ENCODE measurements at places on chromosomes 13 and 19.

DNA sequence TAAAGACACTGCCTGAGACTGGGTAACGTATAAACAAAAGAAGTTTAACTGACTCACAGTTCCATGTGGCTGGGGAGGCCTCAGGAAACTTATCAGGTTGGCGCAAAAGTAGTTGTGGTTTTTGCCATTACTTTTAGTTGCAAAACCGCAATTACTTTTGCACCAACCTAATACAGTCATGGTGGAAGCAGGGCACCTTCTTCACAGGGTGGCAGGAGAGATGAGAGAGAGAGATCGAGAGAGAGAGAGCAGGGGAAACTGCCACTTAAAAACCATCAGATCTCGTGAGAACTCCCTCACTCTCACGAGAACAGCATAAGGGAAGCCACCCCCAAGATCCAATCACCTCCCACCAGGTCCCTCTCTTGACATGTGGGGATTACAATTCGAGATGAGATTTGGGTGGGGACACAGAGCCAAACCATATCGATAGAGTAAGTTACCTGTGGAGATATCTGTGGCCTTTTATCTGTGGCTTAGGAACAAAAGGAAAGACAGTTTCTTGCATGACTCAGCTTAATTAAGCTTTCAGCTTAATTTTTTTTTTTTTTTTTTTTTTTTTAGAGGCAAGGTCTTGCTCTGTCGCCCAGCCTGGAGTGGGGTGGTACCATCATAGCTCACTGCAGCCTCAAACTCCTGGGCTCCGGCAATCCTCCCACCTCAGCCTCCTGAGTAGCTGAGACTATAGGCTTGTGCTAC, 7.6 kb upstream of the CABP5 start:
- DNase-seq = no peak

DNA sequence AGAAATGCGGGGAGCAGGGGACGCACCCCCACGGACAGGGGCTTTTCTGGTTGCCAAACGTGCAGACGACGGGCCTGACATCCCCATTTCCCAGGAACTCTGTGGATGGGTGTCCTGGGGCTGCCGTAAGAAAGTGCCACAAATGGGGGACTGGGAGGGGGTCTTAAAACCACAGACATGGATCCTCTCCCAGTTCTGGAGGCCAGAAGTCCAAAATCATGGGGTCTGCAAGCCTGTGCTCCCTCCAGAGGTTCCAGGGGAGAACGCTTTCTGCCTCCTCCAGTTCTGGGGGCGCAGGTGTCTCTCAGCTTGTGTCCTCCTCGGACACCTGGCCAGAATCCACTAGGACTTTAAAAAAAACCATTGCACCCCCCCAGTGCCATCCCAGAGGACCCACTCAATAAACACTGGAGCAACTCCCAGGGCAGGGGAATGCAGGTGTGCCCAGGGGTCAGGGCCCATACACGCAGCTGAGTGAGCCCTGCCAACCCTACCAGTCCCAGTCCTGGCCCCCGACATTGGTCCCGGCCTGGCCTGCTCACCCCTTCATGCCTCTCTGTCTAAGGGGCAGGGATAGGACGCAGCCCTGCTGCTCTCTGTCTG, 103.9 kb downstream of the GADD45B start:
- DNase-seq = no peak

- DNase-seq = no peak
These were observed 69.3 kb downstream of the NUFIP1 start for GRCh38 chr13:44920013-44920412.

DNA sequence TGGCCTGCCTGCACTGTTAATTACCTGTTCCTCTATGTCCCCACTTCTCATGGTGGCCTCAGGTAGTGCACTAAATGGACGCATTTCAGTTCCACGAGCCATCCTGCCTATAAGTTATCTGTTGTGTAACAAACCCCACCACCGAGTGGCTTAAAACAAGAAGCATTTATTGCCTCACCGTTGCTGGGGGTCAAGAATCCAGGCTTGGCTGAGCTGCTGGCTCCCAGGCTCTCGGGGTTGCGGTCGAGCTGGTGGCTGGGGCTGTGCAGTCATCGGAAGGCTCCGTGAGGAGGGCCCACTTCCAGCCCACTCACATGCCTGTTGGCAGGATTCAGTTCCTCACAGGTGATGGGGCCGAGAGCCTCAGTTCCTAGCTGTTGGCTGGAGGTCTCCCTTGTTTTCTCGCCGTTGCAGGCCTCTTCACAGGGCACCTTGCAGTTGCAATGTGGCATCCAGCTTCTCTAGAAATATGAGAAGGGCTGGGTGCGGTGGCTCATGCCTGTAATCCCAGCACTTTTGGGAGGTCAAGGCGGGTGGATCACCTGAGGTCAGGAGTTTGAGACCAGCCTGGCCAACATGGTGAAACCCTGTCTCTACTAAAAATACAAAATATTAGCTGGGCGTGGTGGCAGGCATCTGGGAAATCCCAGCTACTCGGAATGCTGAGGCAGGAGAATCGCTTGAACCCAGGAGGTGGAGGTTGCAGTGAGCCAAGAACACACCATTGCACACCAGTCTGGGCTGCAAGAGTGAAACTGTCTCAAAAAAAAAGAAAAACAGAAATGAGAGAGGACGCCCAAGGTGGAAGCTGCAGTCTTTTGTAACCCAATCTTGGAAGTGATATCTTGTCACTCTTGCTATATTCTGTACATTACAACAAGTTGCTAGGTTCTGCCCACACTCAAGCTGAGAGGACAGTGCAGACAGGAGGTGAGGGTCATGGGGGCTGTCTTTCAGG, 6.5 kb upstream of the PTOV1 start:
- no peak for DNase-seq

DNA sequence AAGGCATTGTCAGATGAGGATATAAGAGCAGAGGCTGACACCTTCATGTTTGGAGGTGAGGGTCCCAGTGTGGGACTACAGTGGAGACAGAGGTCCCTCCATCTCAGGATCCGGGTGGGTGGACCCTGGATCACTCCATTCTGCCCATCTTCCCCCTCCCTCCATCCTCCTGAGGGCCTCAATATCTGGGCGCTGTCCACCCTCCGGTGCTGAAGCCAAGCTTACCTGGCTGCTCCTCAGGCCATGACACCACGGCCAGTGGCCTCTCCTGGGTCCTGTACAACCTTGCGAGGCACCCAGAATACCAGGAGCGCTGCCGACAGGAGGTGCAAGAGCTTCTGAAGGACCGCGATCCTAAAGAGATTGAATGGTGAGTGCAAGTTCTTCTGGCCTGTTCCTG, 11.9 kb downstream of the CYP4F12 start:
- DNase-seq = no peak

DNA sequence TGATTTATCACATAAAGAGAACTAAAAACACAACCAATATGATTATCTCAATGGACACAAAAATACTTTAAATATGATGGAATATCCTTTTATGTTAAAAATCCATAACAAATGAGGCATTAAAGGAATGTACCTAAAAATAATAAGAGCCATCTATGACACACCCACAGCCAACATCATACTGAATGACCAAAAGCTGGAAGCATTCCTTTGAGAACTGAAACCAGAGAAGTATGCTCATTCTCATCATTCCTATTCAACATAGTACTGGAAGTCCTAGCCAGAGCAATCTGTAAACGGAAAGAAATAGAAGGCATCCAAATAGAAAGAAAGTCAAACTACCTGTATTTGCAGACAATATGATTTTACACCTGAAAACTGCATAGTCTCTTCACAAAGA, 671.0 kb downstream of the SLITRK1 start:
- no peak for DNase-seq

- DNase-seq = no peak
These were observed 23.9 kb upstream of the CXCL17 start for GRCh38 chr19:42466521-42467182.

GRCh38 chr19:23971598-23971997, 56.9 kb downstream of the ZNF726 start:
- DNase-seq = no peak

DNA sequence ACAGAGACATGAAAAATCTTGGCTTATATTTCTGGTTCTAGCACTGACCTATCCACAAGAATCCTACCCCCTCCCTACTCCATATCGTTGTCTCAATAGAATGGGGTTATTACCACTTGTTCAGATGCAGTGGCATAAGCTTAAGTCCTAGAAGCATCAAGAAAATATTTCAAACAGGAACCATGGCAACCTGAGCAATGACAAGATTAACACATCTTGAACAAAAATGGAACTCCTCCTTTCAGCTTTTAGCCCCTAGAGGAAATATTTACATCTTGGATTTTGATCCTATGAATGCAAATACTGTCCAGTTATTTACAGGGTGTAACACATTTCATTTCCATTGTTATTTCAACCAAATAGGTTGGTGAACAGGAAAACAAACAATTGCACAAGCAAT, 46.1 kb upstream of the TSC22D1 start:
- no peak for DNase-seq

GRCh38 chr13:92177966-92178365, 779.5 kb downstream of the GPC5 start:
- peak; percentile 93 for DNase-seq

- DNase-seq = no peak
These were observed 1247.3 kb downstream of the SLITRK1 start for GRCh38 chr13:82634946-82635345.

DNA sequence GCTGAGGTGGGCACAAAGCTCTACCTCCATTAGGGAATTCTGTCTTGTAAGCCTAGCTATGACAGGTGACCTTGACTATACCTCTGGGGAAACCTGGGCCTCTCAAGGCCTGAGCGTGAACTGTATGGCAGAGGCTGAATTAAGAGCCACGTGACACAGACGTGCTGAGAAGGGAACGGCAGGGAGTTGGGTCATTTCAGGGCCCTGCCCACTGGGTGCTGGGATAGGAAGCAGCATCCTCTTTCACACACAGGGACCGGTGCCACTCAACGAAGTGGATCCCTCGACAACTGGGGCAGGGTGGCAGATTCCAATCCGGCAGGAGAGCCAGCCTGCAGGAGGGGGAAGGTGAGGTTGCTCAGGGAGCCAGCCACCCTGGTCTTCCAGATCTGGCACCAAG, 9.2 kb downstream of the ASF1B start:
- no peak for DNase-seq

GRCh38 chr13:31982124-31982523, 49.5 kb upstream of the FRY start:
- no peak for DNase-seq

- DNase-seq = no peak
These were observed 420.7 kb downstream of the PCDH9 start for GRCh38 chr13:66809485-66809884.

- DNase-seq = no peak
These were observed 4.4 kb upstream of the LILRA5 start for GRCh38 chr19:54317108-54317964.

DNA sequence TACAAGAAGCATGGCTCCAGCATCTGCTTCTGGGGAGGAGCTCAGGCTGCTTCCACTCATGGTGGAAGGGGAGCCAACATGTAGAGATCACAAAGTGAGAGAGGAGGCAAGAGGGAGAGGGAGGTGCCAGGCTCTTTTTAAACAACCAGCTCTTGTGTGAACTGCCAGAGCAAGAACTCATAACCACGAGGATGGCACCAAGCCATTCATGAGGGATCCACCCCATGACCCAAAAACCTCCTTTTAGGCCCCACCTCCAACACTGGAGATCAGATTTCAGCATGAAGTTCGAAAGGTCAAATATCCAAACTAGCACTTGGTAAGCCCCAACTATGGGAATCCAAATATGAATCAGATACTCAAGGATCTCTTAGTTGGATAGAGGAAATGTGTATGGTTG, 131.2 kb downstream of the RXFP2 start:
- no peak for DNase-seq

- no peak for DNase-seq
These were observed 154.6 kb upstream of the PRR20A start for GRCh38 chr13:56986121-56986520.

DNA sequence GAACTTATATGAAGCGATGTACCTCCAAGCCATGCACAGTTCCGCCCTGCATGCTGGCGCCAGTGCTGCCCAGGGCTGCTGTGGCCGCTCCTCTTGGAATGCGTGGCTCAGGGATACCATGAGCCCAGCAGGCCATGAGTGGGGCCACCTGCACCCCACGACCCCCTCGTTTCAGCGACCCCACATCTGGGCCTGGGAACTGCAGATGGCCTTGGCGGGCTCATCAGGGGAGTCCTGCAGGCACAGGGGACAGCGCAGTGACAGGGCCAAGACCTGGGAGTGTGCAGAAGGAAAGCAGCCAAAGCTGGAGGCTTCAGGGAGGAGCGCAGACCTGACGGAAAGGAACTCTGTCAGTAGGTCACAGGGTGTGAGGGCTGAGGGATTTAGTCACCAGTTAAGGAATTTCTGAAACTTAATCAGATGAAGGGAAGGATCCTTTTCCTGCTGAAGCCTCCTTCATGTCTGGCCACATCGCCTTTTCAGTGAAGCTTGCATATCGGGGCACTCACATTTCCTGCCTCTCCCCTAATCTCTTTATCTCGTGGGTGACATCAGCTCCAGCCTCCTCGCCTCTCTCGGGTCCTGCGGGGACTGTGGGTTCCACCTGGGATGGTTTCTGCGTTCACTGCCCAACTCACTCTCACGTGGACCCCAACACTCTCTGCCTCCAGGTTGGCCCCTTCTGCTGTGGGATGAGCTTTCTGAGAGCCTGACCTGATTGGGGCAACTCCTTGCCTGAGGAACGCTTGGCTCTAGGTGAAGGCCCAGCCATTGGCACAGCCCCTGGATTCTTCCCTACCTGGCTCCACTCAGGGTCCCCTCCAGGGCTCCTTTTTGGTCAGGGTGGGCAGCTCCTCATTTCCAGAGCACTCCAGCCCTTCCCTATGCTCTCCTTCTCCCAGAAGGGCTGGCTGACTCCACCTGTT, 123.5 kb downstream of the CRYL1 start:
- no peak for DNase-seq
